ENCODE measurements at places on chromosomes 7 and 10. TPM values are rescaled to one million over a fixed set of nuclear protein-coding genes. Genes with fewer than 3 reads are reported as not detected.

Gene NPC1L1
- not detected for total RNA-seq

Gene RINT1
- 14.1 TPM for total RNA-seq

Gene C7orf33
- not detected for total RNA-seq

Gene KIAA1549
- 2.4 TPM for total RNA-seq
